ENCODE measurements at places on chromosomes 1 and 21.

DNA sequence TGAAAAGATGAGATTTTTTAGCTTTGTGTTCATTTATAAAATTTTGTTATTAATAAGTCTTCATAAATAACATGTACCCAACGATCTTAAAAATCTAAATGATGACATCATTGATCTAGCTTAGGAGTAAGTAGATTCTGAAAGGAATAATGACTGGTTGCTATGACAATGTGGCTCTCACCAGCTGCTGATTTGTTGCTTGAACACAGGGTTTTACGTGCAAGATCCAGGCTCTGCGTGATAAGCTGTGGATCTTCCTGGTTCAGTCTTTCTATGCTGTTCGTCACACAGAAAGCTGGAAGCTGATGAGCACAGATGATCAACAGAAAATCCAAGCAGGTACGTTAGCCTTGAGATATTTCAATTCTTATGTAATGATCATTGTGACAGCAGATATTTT lies 49.1 kb upstream of the C1orf146 start:
- no peak for DNase-seq

DNA sequence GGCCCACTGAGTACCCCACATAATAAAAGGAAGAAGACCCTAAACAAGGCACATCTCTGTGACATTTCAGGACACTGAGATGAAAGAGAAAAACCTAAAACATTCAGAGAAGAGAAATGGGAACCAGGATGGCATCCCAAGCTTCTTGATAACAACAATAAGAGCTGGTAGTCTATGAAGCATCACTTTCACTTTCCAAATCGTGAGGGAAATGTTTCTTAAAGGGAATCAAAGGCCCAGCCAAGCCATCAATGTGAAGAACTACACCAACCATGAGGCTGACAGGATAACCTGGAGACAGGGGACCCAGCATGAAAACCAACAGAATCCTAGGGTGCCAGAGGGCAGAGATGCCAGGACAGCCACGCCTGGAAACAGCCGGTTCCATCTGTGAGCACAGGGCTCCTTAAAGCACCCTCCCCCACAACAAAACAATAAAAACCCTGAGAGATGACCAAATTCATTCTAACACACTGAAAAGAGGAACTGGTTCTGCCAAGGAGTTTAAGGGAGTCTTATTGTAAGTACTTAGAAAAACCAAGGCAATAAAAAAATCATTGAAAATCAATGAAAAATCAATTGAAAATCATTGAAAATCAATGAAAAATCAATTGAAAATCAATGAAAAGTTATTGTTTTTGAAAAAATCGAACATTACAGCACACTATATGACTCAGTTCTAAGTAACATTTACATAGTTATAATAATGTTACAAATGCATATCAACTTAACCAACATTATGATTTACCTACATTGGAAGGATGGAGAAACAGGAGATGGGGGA lies 141.5 kb upstream of the ERG start:
- DNase-seq = peak; percentile 92

GRCh38 chr1:3669971-3670431 lies 17.7 kb downstream of the TP73 start:
- DNase-seq = no peak

DNA sequence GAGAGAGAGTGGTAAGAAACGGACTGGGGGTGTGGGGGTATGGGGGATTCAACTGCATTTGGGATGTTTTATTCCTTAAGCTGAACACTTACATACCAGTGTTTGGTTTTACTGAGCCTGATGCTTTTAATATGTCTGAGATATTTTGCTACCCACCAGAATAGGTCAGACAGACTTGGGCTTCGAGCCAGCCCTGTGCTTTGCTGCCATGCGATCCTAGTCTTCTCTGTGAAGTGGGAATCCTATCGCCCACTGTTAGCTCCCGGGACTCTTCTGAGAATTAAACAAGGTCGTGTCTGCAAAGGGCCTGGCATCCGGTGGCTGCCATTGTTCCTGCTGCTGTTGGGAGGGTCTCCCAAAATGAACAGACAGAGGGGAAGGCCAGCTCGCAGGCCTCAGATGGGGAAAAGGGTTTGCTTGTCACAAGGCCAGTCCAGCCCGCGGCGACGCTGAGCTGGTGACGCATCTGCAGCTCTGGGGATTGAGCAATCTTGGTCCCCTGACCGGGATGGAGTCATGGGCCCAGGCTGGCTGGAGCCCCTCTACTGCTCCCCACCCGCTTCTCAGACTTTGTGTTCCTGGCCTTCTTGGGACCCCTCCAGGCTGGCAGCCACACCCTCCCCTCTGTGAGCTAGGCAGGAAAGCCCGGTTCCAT lies 26.9 kb upstream of the ECE1 start:
- DNase-seq = no peak

- DNase-seq = no peak
Observed at GRCh38 chr1:214518361-214518760, 33.0 kb downstream of the PTPN14 start.

GRCh38 chr1:65147424-65148177 lies 402 bp upstream of the AK4 start:
- peak; percentile 48 for DNase-seq

- no peak for DNase-seq
Observed at GRCh38 chr1:47940779-47941178, 56.4 kb downstream of the TRABD2B start.

DNA sequence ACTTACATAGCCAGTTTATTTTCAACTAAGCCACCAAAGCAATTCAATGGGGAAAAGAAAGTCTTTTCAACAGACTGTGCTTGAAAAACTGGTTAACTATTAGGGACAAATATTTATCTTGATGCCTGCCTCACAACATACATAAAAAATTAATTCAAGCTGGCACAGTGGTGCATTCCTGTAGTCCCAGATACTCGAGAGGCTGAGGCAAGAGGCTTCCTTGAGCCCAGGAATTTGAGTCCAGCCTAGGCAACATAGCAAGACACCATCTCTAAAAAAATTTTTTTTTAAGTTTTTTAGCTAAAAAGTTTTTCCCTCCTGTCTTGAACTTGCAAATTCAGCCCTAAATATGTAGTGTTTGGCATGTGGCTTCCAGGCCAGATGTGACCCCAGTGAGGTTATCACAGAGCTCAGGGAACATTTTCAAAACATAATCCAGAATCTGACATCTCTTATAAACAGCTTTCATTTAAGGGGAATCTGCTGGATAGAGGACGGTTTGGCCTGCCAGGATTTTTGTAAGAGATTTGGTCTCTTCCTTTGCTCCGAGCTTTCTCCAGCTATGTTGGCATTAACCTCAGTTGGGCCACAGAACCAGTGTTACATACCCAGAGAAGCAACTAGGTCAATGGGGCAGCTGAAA lies 46.4 kb downstream of the COL6A1 start:
- no peak for DNase-seq

- DNase-seq = no peak
Observed at GRCh38 chr1:91700332-91700731, 185.6 kb downstream of the TGFBR3 start.

DNA sequence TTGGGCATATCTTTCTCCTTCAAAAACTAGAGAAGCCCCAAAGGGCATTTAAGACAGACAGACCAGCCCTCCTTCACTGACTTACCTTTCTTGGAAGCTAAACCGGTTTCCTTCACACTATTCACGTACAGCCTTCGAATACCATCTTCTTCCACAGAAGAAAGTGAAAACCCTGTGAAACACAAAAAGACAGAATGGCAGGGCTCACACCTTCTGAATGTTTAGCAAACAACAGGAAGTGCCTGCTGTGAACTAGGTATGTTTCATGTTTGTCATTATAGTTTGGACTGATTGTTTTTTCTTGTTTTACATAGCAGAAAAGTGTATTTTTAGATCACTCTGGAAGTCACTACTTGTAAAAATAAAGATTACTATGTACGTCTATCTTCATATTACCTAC lies 148.6 kb upstream of the KRTAP19-8 start:
- DNase-seq = no peak

- DNase-seq = peak; percentile 18
Observed at GRCh38 chr1:200638073-200638472, 17.5 kb upstream of the KIF14 start.

DNA sequence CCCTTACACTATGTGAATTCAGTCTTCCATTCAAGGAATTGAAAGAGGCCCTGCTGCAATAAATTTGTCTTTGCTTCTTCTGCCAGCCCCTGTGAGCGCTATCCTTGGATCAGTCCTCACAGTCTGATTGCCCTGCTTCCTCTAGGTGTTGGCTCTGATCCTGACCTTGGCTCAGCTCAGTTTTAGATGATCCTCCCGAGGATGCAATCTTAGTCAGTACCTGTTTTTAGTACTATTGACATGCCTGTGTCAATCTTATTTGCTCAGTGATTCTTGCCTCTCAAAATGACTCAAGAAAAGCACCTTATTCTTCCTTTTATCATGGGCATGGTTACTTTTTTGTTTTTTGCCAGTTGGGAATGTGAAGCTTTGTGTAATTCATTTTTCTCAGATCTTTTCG lies 101.4 kb upstream of the KCNK1 start:
- DNase-seq = no peak
